Right cardiac atrium (tissue), 5 donors: ENCODE measurements at places on chromosomes 1 and 21.

DNA sequence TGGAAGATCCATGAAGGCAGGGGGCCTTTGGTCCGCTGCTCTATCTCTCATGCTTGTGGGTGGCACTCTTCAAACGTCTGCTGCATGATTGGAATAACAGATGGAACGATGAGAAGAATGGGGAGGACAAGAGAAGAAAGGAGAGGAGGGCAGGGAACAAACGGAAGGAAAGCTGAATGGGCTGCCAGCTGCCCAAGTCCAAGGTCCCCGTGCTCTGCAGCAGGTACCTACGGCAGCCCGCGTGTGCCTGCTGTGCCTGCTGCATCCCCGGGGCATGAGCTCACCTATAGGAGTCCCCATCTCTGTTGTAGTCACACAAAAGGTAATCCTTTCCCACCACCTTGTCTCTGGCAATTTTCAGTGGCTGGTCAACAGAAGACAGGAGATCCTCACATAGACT is 73.1 kb downstream of the SLC66A1 start:
- no peak for DNase-seq

DNA sequence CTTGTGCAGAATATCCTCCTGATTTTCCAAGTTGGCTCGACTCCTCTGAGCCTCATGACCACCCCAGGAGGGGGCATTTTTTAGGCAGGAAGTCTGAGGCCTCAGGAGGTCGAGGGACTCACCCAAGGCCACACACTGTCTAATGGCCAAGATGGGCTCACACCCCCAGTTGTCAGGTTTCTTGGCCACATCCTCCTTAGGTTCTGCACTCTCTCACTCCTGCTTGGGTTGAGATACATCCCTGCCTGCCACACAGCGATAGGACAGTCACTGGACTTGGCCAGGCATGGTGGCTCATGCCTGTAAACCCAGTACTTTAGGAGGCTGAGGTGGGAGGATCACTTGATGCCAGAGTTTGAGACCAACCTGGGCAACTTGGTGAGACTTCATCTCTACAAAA is 4.6 kb downstream of the CA6 start:
- DNase-seq: no peak

- DNase-seq: no peak
These were observed 16.7 kb downstream of the CHD5 start for GRCh38 chr1:6163191-6163972.

- DNase-seq: no peak
These were observed 124.2 kb upstream of the HNRNPU start for GRCh38 chr1:244988521-244988920.

DNA sequence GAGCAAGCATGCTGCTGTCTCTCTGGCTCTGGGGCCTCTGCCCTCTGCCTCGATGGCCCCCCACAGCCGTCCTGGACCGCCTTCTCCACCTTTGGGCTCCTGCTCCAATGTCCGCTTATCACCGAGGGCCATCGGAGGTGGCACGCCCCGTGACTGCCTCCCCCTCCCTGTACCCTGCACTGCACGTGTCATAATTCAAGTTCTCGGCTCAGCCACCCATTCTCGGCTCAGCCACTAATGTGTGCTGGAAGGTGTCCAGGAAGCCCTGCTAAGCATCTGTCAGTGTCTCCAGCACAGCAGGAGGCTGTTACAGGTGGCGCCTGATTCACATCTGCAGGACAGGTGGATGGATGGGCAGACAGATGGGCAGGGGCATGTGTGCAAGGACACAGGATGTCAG is 45.5 kb downstream of the TP73 start:
- no peak for DNase-seq

DNA sequence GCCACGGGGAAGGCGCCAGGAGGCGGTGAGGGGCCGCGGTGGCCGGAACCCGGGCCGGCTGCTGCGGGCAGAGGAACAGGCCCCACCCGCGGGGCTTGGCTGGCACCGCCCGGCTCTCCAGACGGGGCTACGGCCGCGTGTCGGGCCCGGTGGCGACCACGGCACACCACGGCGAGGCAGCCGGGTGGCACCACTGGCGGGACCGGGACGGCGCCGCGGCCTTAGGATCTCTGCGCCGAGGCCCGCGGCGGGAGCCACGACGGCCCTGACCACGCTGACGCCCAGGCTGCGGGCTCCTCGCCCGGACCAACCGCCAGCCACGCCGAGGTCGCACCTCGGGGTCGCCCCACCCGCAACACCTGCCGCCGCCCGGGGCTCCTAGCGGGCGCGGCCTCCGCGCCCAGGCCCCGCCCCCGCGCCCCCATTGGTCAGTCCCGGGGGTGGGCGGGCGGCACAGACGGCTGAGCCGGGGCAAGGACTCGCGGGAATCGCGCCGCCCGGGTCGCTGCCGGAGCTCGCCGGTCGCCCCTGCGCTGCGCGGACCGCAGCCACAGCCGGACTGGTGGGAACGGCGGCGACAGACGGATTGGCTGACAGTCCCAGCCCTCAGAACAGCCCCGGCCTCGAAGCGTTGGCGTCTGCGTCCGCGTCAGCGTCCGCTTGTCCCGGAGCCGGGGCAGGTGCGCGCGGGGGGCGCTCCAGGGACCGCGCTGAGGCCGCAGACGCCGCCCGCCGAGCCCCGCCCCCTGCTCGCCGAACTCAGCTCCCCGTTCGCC is at the start of gene BMP8A:
Gene BMP8A (plus strand): TSS at position 491 of the 776 bp plus-strand sequence. CDS start 356 bp downstream, outside the sequence.
- peak; percentile 60 for DNase-seq

DNA sequence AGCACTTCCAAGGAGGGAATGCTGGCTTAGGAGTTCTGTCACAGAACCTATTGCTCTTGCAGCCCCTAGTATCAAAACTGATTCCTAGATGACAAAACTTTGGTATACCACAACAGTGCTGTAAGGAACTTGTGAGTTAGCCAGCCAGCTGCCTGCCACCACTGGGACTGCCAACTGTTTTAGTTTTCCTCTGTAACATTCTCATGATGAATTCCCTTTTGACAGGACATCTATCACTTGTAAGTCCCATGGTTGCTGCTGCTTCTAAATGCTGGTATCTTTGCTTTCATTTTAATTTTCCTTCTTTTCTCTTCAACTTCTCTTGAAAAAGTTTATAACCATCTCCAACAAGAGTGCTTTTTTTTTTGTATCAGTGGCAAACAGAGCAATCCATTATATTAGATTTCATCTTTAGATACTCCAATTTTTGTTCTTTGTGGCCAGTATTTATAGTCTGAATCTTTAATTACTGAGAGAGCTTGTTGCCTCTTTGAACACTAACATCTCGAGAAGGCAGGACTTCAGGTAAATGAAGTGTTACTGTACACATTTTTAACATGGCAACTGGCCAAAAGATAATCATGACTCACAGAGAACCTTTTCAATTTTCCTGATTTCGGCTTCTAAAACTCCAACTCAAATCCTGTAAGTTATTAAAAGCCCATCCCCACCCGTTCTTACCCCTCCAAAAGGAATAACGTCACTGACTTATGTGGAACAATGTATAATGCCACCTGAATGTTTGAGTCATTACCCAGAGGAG is 19.8 kb downstream of the DBT start:
- DNase-seq: no peak

GRCh38 chr1:36139521-36139920 is 9.8 kb downstream of the TRAPPC3 start:
- peak; percentile 3 for DNase-seq

DNA sequence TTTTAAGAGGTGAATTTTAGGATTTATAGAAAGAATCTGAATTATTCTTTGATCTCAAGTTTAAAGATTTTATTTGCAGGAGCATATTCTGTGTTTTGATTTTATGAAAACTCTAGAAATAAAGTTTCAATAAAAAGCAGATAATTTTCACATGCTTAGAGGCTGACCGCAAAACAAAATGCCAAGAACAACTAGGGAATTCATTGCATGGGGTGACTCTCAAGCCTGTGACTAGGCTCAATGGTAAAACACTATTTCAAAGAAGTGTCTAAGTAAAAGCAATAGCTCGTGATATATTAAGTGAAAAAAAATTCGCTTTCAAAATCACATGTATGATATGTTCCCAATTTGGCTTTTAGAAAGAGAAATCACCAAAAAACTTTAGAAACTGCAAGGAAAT is 49.6 kb downstream of the RPL5 start:
- no peak for DNase-seq

DNA sequence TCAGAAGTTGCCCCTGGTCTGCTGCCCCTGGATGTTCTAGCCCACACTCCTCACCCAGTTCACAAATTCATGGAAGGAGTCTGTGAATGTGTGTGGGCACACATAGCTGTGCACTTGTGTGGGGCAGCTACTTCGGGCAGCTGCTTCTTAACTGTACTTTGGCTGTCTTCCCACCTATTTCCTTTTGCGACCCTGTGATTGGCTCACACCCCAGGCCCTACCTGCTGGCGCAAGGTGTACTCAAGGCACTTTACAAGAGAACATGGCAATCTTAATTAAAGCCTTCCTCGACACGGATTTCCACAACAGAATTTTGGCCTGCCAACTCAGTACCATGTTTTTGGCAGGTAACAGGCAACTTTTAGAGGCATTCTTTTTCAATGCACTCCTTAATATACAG is 86.5 kb upstream of the CTTNBP2NL start:
- DNase-seq: no peak

- DNase-seq: no peak
These were observed 81.7 kb downstream of the DNM3 start for GRCh38 chr1:171922999-171923398.

DNA sequence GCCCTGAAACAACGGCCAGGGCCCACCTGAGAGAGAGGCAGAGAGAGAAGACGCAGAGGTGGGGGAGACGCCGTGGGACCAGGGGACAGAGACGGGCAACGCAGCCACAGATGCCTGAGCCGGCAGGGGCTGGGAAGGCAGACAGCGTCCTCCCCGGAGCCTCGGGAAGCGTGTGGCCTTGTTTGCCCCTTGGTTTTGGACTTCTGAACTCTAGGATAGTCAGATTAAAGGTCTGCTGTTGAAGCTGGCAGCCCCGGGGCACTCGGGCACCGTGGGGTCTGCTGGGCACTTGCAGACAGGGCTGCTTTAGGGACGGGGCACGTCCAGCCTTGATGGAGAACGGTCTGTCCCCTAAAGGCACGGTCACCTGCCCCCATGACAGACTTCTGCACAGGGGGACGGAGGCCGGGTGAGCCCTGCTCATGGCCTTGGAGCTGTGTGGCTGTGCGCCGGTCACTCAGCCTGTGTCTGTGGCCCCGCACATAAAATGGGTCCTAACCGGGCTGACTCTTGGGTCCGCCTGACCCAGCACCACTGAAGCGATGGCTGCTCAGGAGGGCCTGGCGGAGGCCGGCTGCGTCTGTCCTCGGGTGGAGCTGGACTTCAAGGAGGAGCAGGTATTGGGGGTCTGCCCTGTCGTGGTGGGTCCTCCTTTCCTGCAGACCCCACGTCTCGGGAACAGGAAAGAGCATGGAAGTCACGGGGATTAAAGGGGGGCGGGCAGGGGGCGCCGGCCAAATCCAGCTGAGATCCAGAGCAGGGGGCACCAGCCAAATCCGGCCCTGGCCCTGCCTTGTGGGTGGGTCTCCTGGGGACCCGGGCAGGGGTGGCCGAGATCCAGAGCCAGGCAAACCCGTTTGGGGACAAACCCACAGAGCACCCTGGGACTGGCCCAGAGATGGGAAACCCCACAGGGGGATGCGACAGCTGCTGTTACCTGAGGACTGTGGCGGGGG is 9.6 kb upstream of the RNF223 start:
- DNase-seq: peak; percentile 15

GRCh38 chr1:64114012-64114525 is 89.4 kb upstream of the UBE2U start:
- no peak for DNase-seq

- no peak for DNase-seq
These were observed 40.8 kb upstream of the MYOCOS start for GRCh38 chr1:171581226-171581625.

DNA sequence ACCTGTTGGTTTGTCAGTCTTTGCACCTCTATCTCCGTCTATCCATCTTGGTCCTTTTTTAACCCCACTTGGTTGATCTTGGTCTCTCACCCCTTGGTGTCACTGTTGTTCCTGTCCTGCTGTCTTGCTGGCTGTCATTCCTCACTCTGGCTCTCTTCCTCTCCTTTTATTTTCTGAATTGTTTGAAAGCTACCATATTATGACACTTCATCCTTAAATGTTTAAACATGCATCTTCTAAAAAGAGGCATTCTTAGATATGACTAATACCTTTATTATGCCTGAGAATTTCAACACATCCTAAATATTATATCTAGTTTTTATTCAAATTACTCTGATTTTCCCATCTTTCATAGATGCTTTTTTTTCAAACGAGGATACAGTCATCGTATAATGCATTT is 37.0 kb downstream of the BACH1 start:
- DNase-seq: no peak

- no peak for DNase-seq
These were observed 3.9 kb downstream of the KCNA10 start for GRCh38 chr1:110515041-110515440.

GRCh38 chr21:14084068-14084501 is 126.7 kb downstream of the LIPI start:
- no peak for DNase-seq

- DNase-seq: no peak
These were observed 94.7 kb downstream of the PAX7 start for GRCh38 chr1:18725231-18725895.

- no peak for DNase-seq
These were observed 12.9 kb downstream of the PIGM start for GRCh38 chr1:160018900-160019299.

DNA sequence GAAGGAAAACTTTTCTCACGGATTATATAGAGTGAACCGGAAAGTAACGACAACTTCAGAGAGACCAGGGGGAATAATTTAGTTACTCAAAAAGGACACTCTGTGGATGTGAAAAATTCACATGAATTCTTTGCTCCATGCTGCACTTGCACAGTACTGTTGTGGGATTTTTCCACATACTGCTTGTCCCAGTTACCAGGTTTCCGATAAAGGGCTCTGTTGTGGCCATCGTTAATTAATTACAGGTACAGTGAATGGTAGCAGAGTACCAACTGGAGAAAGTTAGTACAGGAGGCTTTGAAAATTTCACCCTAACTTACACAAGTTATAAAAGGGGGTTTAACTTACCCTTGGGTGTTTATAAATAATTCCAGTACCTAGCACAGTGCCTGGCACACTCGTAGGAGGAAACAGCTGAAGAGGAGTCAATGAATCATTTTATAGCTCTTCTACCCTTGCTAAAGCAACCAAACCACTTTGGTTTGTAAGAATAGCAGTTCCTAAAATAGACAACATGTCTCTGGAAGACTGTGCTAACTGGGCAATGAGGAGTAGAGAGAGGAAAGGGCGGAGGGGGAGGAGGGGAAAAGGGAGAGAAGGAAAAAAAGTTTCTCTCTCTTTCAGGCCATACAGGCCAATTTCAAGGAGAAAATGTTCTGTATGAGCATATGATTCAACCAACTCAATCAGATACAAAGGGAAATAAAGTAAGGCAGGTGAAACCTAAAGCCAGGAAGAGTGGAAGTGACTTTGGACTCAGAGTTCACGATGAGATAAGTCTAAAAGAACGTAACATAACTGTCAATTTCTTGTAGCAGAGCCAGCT is 98.3 kb upstream of the MAGI3 start:
- DNase-seq: no peak
